ENCODE measurements at places on chromosomes 4 and X.

DNA sequence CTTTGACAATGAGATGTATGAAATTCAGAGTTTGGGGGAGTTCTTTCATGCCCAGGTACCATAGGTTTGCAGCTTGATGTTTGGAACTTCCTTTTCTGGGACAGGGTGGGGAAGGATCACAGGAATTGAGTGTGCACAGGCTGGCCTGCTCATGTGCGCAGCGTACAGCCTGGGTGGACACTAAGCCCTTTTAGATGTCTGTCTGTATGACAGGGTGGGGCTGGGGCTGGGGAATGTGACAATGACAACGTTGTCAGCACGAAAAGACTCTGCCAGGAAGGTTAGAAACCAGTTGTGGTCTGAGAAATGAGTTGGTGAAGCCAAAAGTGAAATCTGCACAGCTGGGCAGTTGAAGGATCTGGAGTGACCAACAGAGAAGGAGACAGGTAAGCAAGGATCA lies 47.4 kb downstream of the WWC2 start:
- no peak for DNase-seq

DNA sequence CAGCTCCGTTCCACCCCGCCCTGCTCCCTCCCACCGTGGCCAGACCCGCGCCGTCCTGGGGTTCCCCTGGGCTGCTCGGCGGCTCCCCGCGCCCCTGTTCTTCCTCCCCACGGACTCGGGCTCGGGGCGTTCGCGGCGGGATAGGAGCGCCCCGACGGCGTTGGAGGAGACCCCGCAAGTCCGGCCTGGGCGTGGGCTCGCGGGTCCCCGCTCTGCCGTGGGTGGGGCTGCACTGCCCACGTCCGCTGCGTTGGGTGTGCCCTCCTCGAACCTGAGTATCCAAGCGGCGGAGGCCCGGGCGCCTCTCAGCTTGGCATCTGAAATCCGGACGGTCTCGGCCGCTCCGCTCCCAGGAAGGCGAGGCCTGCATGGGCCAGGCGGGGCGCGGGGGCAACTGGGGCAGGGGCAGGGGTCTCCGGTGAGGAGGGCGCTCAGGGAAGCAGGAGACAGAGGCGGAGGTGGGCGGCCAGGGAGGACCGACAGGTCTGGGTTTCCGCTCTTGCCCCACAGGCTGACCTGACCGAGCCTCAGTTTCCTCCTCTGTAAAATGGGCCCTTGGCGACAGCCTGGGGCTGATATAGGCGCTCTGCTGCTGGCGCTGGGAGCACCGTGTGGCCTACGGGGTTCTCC lies 12.0 kb upstream of the NAT8L start:
- no peak for DNase-seq

DNA sequence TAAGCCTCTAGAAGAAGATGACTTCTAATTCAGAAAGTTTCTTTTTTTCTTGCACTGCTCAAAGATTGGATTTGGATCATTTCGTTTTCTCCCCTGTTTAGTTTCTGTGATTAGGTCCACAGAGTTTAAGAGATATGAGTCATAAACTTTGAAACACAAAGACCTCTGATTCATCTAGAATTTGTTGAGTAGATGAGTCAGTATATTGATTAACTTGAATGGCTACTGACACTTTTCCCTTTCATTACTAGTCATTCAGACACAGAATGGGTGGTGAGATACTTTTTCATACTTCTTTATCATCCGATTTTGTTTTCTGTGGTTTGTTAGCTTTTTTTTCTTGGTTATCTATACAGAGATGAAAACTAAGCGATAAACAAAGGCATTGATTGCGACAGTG lies 34.1 kb upstream of the AFF2 start:
- no peak for DNase-seq

GRCh38 chrX:78747489-78747888 lies at the start of gene LPAR4:
Gene LPAR4 (plus strand): TSS chrX:78747720. CDS start chrX:78754870, 7,150 bp downstream.
- DNase-seq, result no peak

DNA sequence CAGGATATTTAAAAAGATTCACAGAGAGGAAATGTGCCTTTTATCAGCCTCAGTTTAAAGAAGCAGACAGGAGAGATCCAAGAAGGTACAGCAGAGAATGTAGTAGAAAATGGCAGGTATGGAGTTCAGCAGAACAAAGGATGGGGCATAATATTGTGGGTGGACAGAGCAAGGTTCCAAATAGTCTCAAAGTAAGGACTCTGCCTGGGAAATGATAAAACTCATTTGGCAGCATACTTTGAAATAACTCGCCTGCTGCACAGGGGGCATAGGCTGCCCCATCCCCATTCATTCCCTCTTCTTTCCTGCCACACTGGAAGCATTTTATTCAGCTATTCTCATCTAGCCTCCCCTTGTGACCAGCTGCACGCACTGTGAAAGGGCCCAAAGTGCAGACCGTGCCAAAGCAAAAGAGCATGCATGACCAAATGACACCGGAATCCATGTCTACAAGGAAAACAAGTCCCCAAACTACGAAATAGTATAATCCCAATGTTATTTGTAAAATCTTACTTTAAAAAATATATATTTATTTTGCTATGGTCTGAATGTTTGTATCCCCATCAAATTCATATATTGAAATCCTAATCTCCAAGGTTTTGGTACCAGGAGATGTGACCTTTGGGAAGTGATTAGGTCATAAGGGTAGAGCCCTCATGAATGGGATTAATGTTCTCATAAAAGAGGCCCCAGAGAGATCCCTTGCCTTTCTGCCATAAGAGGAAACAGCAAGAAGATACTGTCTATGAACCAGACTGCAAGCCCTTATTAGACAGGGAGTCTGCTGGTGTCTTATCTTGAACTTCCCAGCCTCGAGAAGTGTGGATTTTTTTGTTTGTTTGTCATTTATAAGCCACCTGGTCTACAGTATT lies 77.4 kb upstream of the PRSS48 start:
- no peak for DNase-seq

- no peak for DNase-seq
Observed at GRCh38 chrX:17861489-17862011, 452 bp upstream of the RAI2 start.

- DNase-seq, result no peak
Observed at GRCh38 chr4:107046261-107046660, 10.1 kb upstream of the DKK2 start.

DNA sequence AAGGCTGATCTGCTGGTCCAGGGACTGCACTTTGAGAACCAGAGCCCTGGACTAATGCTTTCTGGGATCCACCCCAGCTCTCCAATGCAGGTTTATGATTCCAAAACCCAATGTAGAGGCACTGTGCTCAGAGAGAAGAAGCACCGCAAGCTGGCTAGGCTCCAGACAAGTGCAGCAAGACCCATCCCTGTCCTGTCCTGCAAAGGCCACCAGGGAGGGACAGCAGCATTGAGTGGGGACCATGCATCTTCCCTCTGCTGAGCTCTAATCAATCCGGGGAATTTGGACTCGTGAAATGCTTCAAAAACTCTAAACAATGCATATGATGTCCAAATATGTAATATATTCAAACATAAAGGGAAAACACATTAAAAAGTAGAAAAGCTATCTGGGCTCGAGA lies 10.8 kb upstream of the NSG1 start:
- no peak for DNase-seq

- no peak for DNase-seq
Observed at GRCh38 chr4:120082251-120082650, 15.6 kb upstream of the MAD2L1 start.

DNA sequence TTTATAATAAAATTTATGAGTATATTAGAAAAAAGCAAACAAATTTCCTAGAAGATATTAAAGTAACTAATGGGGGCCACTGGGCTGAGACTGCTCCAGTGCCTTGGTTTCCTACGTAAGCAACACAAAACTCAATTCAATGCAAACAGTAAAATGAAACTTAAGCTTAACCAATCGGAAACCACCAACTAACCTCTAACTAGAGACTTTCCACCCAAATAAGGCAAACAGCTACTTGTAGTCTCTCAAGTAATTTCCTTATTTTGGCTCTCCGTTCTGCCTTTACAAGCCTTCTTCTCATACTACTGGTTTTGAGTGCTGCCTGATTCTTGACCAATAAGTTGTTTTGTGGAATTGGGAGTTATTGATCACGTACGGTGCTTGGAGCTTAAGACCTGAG lies 167.3 kb upstream of the VEGFC start:
- no peak for DNase-seq

DNA sequence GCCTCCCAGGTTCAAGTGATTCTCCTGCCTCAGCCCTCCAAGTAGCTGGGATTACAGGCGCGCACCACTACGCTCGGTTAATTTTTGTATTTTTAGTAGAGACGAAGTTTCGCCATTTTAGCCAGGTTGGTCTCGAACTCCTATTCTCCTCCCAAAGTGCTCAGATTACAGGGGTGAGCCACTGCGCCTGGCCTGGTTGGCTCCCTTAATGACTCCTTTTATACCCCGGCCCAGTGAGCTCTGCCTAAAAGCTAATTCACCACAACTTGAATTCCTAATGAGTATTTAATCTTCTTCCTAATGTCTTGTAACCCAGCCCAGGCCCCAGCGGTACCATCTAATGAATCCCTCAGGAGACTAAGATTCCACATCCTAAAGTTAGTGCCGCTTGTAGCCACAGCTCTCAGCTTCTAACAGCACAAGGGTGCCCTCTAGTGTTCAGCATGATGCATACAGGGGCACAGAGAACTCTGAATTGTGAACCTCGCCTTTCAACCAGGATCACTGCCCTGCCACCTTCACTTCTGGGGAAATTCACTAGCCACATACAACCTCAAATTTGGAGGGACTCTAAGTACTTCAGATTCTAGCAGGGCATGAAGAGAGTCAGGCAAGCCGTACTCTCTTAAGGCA lies 89.5 kb downstream of the OR13H1 start:
- peak; percentile 0 for DNase-seq

DNA sequence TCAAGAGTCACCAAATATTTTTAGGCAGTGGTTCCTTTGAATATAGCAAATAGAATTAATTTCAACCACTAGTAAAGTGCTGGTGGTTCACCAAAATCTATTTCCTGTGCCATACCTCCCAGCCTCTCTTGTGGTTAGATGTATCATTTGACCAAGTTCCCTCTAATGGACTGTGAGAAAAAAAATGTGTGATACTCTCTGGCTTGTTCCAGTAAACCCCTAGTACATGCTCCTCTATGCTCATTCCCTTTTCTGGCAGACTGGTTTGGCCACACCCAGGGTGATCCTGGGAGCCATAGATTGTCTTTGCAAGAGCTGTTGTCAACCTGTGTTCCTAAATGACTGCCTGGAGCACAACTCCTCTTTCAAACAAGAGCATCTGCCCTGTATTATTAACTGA lies 109.5 kb downstream of the FRAS1 start:
- no peak for DNase-seq

DNA sequence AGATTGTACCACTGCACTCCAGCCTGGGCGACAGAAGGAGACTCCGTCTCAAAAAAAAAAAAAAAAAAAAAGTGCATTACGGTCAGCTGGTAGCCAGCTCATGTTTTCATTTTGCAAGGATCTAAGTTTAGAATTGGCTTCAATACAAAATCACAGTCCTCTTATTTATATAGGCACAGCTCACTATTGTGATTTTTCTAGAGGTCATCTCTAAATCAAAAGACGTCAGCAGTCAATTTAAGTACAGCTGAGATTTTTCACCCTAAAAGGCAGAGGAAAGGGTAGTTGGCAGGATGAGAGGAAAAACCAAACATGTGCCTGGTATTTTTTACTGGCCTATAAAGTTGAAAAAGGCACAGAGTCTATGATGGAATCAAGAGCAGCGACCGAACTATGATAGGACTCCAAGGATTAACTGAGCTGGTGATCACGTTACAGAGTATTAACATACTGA lies 30.8 kb downstream of the ASB5 start:
- DNase-seq, result peak; percentile 10

GRCh38 chrX:4627414-4627813 lies 914.0 kb upstream of the PRKX start:
- DNase-seq, result no peak

DNA sequence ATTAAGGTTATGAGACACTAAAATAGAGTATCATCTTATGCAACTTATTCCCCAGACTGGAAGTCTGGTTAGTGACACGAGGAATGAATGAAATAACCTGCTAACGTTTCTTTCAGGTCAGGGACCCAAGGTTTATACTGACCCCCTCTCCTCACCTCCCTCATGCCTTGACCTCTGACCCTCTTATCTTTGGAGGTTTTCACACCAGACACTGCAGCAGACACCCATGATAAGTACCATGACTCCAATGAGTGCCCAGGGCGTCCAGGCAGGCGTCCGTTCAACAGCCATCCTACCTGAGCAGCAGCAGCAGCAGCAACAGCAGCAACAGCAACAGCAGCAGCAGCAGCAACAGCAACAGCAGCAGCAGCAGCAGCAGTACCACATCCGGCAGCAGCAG lies 4.2 kb upstream of the NLGN3 start:
- DNase-seq, result no peak

DNA sequence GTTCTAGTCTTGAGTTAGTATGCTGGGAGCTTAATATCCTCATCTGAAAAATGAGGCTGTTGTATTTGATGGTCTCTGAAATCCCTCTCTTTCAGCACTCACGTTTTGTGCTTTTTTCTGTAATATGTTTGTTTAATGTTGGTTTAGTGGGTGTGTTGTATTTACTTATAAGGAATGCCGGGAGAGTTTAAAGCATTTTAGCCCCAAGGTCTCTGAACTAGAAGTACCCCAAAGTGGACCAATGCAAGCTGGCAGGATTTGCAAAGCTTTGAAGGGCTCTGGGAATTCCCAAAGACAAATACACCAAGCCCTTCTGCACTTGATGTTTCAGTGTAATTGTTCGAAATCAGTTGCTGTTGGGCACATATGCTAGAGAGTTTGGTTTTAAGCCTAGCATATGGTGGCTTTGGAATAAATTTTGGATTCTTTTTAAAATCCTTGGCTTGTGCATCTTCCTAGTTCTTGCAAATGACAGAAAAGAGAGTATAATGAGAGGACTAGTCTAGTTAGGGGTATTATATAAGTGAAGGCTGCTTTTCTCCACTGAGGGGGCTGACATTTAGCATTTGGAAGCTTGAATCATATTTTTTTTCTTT lies 371.4 kb upstream of the BOD1L1 start:
- no peak for DNase-seq

GRCh38 chr4:54802336-54802735 lies 144.6 kb downstream of the KIT start:
- DNase-seq, result no peak

GRCh38 chrX:44143061-44143602 lies 169.9 kb upstream of the NDP start:
- no peak for DNase-seq

DNA sequence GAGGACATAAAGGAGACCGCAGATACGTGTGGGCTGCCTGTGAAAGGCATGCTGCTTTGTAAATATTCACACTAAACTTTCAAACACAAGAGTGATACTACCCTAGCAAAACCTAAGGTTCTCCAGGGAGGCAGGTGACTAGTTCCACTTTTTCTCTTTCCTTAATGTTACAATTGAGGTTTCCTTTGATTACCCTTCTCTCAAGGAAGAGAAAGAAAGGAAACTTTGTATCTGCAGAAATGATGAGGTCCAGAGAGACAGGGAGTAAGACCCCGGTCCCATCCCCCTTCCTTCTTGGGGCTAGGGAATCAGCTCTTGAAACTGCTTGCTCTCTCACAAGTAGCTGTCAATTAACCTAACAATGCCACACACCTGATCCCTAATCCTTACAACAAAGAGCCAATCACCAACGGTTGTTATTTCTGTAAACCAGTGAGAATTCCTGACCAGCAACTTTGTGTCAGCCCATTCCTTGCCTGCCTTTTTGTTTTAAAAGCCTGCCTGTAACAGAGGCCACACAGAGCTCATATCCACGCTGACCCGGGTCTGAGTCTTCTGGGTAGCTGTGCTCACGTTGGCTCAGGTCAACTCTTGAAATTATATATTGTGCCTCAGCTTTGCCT lies 754.8 kb upstream of the FRG1 start:
- no peak for DNase-seq
